Cardiac septum (tissue), 1 donor: ENCODE measurements at places on chromosomes 11 and 22.

- DNase-seq: peak; percentile 44
Observed at GRCh38 chr22:47822422-47822821, 1060.0 kb downstream of the TBC1D22A start.

DNA sequence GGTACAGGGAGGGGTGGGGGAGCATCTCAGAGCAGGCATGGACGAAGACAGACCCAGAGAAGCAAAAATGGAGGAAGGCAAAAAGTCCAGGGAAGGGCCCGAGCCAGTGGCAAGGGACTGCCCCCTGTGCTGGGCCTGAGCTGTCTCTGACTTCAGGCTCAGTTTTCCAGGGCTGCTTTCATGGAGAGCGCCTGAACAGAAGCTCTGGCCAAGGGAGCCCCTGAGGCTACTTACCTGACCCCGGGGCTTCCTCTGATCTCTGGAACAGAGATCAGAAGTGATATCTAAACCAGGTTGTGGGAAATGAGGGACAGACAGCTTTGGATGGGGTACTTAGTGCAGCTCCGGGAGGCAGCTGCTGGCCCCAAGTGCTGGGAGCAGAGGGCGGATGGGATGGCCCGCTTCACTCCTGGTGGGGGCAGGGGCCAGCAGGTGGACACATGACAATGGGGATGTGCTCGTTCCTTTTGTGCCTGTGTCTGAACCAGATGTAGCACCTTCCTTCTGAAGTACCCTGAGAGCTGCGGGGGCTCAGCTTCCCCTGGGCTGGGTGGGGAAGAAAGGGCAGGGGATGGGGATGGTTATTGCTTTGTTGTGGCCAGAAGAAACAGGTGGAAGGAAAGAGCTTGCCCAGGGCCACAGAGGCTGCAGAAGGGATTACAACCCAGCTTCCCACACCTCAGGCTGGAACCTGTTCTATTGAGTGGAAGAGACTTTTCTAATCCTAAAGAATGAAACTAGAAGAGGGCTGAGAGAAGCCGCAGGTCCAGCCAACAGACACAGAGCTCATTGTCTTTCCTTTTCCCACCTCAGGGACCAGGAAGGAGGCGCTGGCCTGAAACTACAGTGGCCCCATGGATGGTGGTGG lies 5.7 kb downstream of the LRRC10B start:
- no peak for DNase-seq

DNA sequence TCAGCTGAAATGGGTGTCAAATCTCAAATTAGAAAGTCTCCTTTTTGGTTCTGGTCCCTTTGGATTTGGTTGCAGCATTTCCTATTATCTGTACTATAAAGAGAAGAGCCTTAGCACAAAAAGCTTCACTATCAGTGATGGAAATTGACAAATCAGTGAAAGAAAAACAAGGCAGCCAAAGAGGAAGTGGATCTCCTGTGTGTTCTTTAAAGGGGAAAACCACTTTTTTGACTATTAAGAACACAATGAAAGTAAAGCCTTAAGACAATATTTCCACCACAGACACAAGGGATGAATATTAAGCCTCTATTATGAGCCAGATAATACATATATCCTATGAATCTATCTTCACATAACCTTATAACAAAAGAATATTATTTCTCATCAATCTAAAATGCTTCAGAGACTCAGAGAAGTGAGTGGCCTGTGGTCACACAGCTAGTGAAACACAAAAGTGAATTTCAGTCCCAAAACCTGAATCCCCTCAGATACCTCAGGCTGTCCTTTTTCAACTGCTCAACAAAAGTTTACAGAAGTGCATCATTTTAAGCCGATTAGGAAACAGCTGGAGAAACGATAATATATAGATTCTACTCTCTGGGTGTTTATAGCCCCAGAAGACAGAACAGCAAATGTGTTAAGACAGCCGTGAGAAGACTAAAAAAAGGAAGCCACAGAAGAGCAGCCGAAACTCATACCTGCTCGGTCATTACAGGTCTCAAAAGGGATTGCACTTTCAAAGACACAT lies 24.4 kb upstream of the FSHB start:
- no peak for DNase-seq

DNA sequence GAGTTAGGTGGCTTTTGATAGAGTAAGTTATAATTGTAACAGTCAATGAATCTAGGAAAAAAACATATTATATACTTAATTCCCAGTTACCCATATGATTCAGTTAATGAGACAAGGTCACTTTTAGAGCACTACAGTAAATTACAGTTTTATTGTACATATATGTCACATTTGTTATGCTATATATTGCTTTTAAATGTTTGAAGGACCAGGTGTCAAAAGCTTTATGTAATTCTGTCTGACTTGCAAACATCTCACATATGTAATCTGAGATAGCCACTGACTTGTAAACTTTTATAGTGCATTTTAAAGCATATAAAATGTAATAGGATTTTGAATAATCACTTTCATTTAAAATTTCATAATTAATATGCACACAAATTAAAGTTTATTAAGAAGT lies 36.7 kb upstream of the PDGFD start:
- no peak for DNase-seq

DNA sequence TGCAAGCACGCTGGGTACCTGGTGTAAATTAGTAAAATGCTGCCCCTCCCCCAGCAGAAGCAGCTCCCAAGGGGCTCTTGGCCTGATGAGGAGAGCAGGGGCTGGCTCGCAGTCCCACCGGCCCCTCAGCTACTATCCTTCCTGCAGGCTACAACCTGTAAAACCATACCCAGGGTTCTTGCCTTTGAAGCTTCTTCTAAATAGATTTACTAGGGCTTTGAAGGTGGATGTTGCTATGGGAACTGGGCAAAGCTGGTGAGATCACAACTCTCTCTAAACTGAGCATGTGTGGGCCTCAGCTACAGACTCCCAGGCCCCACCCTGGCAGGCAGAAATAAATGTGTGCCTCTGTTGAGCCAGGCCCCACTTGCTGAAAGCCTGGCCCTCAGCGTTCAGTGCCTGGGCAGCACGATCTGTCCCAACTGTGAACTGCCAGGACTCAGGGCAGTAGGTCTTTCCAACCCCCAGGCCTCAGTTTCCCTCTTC lies 18.5 kb downstream of the CD5 start:
- DNase-seq: no peak

- DNase-seq: no peak
Observed at GRCh38 chr11:69058511-69059270, 10.0 kb downstream of the TPCN2 start.

DNA sequence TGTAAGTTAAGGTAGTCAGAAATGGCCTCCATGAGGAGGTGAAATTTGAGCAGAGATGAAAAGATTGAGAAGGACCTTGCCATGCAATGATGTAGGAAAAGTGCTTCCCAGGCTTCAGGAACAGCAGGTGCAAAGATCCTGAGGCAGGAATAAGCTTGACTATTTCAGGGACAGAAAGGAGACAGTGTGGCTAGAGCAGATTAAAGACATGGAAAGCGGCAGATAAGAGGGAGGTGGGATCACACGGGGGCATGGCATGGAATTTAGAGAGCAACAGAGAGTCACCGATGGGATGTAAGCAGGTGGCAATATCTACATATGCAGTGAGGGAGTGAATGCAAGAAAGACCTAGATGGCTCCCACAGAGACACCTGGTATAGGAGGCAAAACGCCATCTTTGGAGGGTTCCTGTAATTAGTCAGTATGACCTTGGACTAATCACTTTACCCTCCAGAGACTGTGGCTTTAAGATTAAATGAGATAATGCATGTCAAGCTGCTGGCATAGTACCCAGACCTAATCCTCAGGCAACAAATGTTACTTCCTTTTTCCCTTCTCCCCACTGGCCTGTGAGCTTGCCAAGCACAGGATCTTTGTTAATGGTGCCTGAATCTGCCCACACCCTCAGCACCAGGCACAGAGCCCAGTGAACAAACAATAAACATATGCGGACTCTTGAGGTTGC lies 24.6 kb upstream of the ACER3 start:
- DNase-seq: no peak

GRCh38 chr11:103274025-103274424 lies 164.8 kb downstream of the DYNC2H1 start:
- no peak for DNase-seq

- no peak for DNase-seq
Observed at GRCh38 chr11:21132146-21132720, 462.8 kb downstream of the NELL1 start.

GRCh38 chr11:63667995-63668795 lies 3.0 kb downstream of the ATL3 start:
- no peak for DNase-seq

GRCh38 chr11:85590848-85591483 lies 36.2 kb downstream of the DLG2 start:
- DNase-seq: no peak
